ENCODE measurements at places on chromosomes 3 and 15.
A peak's percentile ranks its signal among the peaks of the same experiment; 100 is the strongest.

GRCh38 chr3:100900671-100901335 lies 92.4 kb downstream of the ABI3BP start:
- DNase-seq, result no peak

DNA sequence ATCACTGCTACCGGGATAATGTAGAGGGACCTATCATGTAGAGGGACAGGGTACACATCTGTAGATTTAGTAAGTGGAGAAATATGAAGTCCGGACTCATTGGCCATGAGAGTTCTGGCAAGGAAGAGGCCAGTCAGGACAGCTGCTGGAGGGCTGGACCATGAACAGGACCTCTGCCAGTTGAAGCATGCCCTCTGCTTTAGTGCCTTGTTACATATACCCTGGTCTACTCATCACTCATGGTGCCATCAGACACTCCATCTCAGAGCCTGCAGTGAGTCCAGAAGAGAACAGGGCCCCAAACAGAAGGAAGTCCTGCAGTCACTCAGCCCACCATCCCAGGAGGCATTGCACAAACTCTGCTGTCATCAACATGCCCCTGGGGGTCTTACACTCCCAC lies 54.7 kb upstream of the CA12 start:
- DNase-seq, result no peak

DNA sequence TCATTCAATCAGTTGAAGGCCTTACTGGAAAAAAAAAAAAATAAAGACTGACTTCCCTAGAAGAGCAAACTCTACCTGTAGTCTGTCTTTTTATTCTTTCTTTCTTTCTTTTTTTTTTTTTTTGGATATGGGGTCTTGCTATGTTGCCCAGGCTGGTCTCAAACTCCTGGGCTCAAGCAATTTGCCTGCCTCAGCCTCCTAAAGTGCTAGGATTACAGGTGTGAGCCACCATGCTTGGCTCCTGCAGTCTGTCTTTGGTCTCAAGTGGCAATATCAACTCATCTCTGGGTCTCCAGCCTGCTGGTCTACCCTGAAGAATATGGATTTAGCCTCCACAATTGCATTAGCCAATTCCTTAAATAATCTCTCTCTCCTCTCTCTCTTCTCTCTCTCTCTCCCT lies 167.7 kb upstream of the P2RY1 start:
- no peak for DNase-seq

DNA sequence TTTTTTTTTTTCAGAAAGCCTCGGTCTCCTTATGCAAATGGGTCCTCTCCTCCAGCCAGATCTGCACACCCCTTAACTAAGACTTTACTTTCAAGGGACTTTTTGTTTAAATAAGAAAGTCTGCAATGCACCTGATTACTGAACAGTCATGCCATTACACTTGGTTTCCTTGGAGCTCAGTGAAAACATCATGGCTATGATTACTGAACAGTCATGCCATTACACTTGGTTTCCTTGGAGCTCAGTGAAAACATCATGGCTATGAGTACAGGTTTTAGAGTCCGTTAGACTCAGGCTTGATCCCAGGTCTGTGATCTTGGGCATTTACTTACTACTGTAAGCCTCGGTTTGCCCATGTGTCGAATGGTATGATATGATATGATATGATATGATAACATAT lies 10.1 kb downstream of the ENTPD3 start:
- no peak for DNase-seq

GRCh38 chr15:41018534-41018933 lies 65.3 kb downstream of the CHAC1 start:
- no peak for DNase-seq

DNA sequence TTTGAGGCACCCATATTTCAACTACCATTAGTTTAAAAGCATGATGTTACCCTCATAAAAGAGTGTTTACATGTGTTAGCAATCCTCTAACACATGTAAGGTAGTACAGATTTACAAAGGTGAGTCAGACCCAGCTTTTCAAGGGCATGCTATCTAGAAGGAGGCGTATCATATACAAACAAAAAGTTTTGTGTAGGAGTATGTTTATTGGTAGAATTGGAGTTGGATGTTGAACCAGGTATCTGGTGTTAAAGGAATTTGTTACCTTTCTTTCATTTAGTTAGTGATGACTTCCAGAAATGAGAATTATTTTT lies 2.4 kb downstream of the HACD3 start:
- no peak for DNase-seq

- no peak for DNase-seq
Measured at GRCh38 chr15:67148196-67148701, 82.8 kb downstream of the SMAD3 start.

GRCh38 chr3:125624341-125624740 lies 29.0 kb upstream of the OSBPL11 start:
- DNase-seq, result no peak

DNA sequence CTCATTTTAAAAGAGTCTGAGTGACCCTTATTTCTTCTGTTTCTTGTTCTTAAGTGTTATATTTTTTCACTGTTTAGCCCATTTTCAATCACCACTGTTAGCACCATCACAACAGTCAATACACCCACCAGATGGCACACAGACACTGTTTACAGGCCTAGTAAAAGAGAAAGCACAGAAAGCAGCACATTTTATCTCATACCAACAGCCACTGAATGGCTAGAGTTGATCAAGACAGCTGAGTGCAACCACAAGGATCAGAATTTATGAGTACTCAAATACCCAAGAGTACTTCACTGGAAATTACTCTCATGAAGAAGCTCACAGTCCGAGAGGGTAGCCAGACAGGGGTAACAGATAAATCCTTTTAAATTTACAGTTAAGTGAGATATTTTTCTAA lies 127.0 kb downstream of the TFDP2 start:
- no peak for DNase-seq

DNA sequence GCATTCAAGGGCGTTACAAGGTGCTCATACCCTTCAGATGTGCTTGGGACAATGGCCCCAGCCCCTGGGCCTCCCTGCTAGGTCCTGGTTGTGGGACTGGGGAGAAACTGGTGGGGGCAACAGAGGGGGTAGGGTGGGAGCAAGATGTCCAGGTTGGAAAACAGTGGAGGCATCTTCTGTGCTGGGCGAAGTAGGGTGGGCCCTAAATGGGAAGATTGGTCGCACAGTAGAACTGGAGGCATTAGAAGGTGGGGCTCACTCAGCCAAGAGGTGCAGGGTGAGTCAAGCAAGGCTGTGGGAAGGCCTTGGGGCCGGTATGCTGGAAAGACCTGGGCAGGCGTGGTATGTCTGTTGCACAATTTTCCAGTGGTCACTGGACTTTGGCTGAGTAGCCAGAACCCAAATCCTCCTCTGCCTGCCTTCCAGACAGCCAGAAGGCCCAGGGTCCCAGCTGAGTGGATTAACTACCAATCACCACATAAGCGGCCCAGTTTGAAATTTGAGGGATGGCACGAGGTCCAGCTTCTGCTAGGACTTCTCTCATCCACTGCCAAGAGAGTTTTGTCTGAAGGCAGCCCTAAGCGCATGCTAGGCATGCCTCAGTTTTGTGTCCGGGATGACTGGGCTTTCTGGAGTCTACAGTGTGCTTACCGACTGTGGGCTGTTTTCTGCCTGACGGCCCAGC lies 74.5 kb downstream of the LSM3 start:
- DNase-seq, result no peak

DNA sequence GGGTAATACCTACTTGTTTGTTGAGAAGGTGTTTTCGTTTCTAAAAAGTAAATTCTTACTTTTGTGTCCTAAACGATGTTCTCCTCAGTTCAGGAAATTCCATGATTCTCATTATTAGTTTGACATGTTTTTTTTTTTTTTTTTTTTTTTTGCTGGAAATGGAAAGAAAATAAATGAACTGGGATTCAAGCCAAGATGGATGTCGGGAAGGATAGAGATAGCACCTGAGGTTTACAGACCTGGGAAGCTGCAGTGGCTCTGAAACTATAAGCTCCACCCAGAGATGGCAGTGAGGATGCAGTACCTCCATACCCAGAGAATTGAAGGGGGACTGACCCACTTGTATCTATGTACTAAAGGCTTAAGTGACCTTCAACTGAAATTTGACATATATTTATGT lies 334.6 kb upstream of the TGFBR2 start:
- no peak for DNase-seq

GRCh38 chr3:151999936-152000335 lies 126.5 kb downstream of the SUCNR1 start:
- no peak for DNase-seq

- DNase-seq, result no peak
Measured at GRCh38 chr15:63104727-63105126, 16.9 kb upstream of the LACTB start.

DNA sequence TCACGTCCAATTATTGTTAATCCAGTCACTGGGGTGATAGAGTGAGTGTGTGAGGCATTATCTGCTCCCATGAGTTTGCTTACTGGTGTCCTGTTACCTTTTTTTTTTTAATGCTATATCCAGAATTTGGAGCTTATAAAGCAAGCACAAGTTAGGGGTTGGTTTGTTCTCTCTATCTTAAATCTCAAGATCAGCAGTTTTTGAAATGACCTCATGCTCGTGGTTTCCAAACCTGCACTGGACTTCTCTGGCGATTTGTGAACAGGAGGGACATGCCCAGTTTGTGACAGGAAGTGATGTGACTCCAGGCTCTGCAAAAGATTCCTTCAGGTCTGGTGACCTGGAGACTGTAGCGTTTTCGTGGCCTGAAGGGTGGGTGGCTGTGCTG lies 25.6 kb downstream of the XYLB start:
- DNase-seq, result no peak

DNA sequence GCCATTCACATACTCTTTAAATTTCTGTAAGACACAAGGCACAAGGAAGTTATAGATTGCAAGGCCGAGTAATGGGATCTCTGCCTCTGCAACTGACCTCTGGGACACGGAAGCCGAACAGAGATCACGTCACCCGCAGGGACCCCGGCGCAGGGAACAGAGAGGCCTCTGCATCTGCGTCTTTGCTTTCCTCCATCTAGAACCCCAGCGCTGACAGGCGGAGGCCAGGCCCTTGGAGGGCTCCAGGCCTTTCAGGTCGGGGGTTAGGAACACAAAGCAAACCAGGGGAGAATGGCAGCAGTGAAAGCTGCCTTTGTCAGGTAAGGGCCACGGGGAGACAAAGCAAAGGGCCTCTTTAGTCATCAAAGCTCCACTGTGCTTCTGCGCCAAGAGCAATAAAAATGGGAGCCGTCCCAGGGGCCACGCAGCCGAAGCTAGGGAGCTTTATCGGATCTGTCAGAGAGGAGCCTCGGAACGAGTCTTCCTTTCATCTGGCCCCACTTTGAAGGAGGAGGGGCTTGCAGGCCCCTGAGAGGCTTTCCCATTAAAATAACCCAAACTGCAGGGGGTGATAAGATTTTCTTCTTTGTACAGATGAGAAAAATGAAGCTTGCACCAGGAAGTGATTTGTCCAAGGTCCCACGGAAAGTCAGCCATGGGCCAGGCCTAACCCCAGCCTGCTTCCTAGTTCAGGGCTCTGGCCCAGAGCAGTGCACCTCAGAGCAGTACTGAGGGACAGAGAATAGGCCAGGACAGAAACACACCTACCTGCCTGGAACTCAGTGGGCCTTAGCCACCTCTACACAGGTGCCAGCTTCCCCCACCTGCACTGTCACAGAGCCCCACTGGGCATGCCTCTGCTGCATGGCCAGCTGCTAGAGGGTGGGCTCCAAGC lies 84.4 kb upstream of the RAD18 start:
- DNase-seq, result no peak

DNA sequence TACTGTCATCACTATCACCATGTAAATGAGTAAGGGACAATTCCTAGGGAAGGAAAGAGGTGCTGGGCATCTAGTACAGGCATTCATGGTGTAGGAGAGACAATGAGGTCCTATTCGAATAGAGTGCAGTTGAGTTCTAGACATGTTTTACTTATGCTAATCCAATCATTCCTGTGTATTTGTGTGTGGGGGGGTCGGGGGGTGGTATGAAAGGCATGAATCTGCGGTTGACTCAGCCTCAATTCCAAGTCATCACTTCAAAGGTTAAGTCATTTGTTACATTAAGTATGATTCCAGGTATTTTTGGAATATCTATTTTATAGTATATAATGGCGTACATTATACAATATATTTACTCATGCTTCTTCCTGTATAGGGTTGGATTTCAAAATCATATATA lies 163.1 kb upstream of the GALNT15 start:
- no peak for DNase-seq

DNA sequence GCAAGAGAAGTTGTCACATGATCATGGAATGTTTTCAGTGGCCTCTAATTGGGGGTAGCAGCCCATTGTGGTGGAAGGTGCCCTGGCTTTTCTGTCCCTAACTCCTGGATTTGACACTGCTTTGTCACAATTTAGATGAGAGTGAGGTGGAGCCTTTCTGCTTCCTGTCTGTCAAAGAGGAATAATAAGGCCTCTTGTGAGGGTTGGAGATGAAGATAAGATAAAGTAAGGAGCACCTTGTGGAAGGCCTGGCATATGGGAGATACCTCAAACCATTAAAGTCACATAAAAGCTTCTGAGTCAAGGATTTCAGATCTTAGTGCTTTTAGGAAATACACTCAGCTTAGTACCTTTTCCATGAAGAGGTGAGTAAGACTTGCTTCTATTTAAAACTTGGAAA lies 172.6 kb upstream of the FAM3D start:
- no peak for DNase-seq

DNA sequence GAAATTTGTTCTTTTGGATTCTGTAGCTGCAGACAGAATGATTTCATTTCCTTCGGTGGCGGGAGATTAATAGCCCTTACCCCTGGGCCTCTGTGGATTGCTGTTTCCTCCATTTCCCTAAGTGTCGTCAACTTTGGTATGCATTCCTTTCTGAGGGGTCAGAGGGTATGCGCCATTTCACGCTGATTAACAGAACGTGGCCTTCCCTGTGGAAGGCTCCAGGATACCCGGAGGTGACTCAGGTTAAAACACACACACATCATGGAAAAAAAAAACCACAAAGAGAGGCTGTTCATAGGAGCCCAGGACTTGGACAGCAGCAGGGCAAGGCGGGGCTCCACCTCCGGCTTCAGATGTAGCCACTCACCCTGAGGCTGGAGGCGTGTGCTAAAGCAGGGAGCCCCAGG lies 51.9 kb downstream of the EPHB1 start:
- DNase-seq, result peak; percentile 16

- DNase-seq, result no peak
Measured at GRCh38 chr15:56968256-56968655, 49.8 kb downstream of the TCF12 start.

GRCh38 chr3:124282751-124283651 lies 291.1 kb upstream of the ROPN1 start:
- DNase-seq, result no peak

- no peak for DNase-seq
Measured at GRCh38 chr15:43505738-43506137, 11.7 kb upstream of the MAP1A start.

DNA sequence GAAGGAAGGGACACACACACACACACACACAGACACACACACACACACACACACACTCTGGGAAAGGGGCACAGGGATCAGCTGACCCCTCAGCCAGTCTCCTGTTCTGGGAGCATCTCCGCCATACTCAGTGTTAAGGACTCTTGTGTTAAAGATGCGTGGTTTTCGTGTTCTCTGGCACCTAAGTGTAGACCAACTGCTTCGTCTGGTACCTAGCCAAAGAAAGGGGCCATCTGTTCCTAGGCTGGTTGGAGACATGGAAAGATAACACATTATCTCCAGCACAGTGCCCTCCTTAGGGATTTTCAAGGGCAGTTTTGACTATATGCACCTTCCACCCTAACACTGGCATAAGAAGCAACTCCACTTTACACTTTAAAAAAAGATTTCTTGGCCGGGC lies 65.1 kb downstream of the EPHB1 start:
- DNase-seq, result no peak

GRCh38 chr3:89362496-89362895 lies 255.1 kb downstream of the EPHA3 start:
- DNase-seq, result no peak

GRCh38 chr15:91609231-91609630 lies 244.3 kb upstream of the SLCO3A1 start:
- DNase-seq, result no peak
